ENCODE measurements at places on chromosomes 3 and 15. TPM values are rescaled to one million over a fixed set of nuclear protein-coding genes. Genes with fewer than 3 reads are reported as not detected.
A peak's percentile ranks its signal among the peaks of the same experiment; 100 is the strongest.

- peaks cover 9% of the 10 kb centered on the region for H3K36me3 ChIP-seq
- no peak overlapping the region for H3K4me3 ChIP-seq
- H3K27ac ChIP-seq: no peak overlapping the region
- no peaks in the 10 kb centered on the region for H3K27me3 ChIP-seq
- no peaks in the 10 kb centered on the region for H3K4me1 ChIP-seq
Measured at GRCh38 chr3:158279609-158280008, 169.7 kb downstream of the RSRC1 start.

The RPN1 gene
- 148 TPM for total RNA-seq

- no peak for DNase-seq
- H3K4me1 ChIP-seq: peaks cover 11% of the 10 kb centered on the region
- H3K4me3 ChIP-seq: no peak overlapping the region
- no peaks in the 10 kb centered on the region for H3K27me3 ChIP-seq
Measured at GRCh38 chr3:136255672-136256406, 5.7 kb downstream of the PCCB start.

- H3K36me3 ChIP-seq: no peaks in the 10 kb centered on the region
- H3K4me1 ChIP-seq: peaks cover 18% of the 10 kb centered on the region
- no peak overlapping the region for H3K4me3 ChIP-seq
- no peaks in the 10 kb centered on the region for H3K27me3 ChIP-seq
- DNase-seq: no peak
Measured at GRCh38 chr3:177694951-177695350, 497.7 kb upstream of the TBL1XR1 start.

GRCh38 chr15:31296219-31296645 lies 30.4 kb upstream of the KLF13 start:
- no peak for DNase-seq
- H3K4me1 ChIP-seq: no peaks in the 10 kb centered on the region
- no peaks in the 10 kb centered on the region for H3K36me3 ChIP-seq
- H3K4me3 ChIP-seq: no peak overlapping the region
- no peak overlapping the region for H3K27ac ChIP-seq

GRCh38 chr3:123658118-123658851 lies 73.4 kb upstream of the HACD2 start:
- no peaks in the 10 kb centered on the region for H3K27me3 ChIP-seq
- peaks cover 36% of the 10 kb centered on the region for H3K4me1 ChIP-seq
- no peak for DNase-seq

DNA sequence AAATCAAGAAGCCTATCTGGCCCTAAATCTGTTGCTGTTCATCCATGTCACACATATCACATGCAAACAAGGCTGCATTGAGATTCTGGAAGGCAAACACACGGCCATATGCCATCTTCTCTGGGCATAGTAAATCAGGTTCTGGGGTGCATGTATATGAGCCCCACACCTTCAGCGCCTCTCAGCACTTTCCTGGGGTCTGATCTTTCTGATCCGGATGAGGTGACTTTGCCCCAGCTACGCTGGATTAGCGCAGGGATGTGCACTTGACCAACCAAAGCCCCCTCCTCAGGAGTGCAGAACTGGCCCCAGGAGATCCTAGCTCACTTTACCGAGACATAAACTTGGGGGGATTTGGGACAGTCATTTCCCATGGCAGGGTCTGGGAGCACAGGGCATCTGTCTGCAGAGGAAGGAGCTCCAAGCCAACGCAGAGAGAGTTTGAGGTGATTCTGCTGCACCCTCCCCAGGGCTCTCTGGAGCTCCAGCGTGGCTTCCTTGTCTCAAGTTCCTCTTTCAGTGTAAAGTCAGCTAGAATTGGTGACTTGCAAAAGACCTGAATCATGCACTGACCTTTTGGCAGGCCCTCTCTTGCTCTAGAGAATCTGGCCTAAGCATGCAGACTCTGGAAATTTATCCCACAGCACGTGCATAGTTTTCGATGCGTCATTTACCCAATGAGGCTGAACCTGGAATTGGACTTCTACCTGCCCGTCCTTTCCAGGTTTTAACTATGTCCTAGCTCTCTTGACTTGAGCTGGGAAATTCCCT lies 63.5 kb upstream of the KLF13 start:
- H3K27ac ChIP-seq: no peak overlapping the region
- no peak for DNase-seq
- H3K4me3 ChIP-seq: no peak overlapping the region
- H3K36me3 ChIP-seq: no peaks in the 10 kb centered on the region

The CPNE9 gene
- total RNA-seq: not detected

DNA sequence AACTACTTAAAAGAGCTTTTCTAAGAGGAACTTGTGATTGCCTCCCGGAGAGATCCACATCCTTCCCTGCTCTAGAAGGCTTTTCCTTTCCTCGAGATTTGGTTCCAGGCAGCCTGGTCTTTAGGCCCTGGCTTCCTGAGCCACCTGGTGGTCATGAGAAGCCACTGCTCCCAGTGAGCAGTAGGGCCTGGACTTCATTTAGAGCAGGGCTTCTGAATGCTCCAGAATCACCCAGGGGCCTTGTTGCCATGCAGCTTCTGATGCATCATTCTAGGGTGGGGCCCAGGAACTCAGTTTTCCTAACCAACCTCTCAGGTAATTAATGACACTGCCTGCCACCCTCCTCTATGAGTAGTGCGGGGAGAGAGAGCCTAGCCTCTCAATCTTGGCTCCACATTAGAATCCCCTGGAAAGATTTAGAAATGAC lies 29.6 kb downstream of the PSMD6 start:
- H3K4me1 ChIP-seq: no peaks in the 10 kb centered on the region
- no peak overlapping the region for H3K27ac ChIP-seq
- peak; percentile 59 for DNase-seq
- no peaks in the 10 kb centered on the region for H3K27me3 ChIP-seq
- no peak overlapping the region for H3K4me3 ChIP-seq

The PFN2 gene
- 187 TPM for total RNA-seq

GRCh38 chr3:125231895-125232294 lies 19.3 kb upstream of the SLC12A8 start:
- H3K4me3 ChIP-seq: no peak overlapping the region
- H3K27me3 ChIP-seq: no peaks in the 10 kb centered on the region
- H3K36me3 ChIP-seq: peaks cover 18% of the 10 kb centered on the region
- H3K4me1 ChIP-seq: peaks cover 3% of the 10 kb centered on the region
- no peak for DNase-seq
- no peak overlapping the region for H3K27ac ChIP-seq

DNA sequence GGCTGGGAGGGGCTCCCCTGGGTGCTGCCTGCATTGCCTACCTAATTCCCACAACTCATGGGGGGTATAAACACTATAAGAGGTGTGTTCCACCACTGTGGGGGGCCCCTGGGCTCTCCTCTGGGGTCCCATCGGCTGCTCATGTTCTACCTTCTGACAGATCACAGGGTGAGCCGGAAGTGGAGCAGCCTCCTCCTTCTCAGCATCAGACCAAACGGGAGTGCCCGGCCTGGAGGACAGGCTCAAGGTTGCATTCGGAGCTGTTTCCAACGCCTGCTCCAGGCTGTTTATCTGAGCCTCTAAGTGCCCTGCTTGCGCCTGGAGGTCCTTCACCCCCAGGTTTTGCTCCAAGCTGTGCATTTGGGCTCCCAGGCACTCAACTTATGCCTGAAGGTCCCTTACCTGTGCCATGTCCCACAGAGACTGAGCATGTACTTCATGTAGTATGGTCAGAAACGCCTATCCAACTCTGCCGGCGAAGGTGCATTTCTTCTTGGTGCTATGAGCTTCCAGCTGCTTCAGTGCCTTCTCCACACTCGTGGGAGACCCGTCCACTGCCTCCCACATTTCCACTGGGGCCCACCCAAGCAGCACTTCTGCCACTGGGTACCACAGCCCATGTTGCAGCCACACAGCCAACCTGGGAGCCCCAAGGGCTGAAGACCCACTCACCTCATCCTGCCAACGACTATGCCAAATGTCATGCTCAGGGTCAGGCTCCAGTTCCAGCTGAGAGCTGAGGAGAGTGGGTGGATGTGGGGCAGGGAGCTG lies 232.1 kb downstream of the IGSF11 start:
- no peak overlapping the region for H3K4me3 ChIP-seq
- no peaks in the 10 kb centered on the region for H3K4me1 ChIP-seq
- no peak overlapping the region for H3K27ac ChIP-seq

The ACOX2 gene
- total RNA-seq: 31.0 TPM

The ARPP21 gene
- total RNA-seq: 0.67 TPM

The C3orf80 gene
- not detected for total RNA-seq

The MOBP gene
- total RNA-seq: not detected

GRCh38 chr3:16906682-16907081 lies 21.9 kb downstream of the PLCL2 start:
- no peak for DNase-seq
- H3K27me3 ChIP-seq: peaks cover 14% of the 10 kb centered on the region
- H3K4me1 ChIP-seq: no peaks in the 10 kb centered on the region
- no peak overlapping the region for H3K27ac ChIP-seq

DNA sequence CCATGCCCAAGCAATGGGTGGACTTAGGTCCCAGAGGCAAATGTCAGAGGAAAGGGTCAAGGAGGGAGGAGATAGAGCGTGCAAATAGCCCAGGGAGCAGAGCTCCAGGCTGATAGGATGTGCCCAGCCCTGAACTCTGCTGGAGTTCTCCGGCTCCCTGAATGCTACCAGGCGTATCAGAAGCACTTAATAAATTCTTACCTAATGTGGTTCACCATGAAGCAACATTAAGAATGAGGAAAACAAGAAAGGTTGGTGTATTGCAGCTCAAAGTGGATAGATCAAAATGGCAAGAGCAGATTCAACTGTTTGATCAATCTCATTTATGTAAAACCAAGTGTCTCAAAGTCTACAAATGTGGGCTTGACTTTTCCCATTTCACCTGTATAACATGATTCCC lies 38.3 kb downstream of the PXYLP1 start:
- H3K27me3 ChIP-seq: no peaks in the 10 kb centered on the region
- peaks cover 8% of the 10 kb centered on the region for H3K36me3 ChIP-seq
- DNase-seq: no peak
- peaks cover 5% of the 10 kb centered on the region for H3K4me1 ChIP-seq

DNA sequence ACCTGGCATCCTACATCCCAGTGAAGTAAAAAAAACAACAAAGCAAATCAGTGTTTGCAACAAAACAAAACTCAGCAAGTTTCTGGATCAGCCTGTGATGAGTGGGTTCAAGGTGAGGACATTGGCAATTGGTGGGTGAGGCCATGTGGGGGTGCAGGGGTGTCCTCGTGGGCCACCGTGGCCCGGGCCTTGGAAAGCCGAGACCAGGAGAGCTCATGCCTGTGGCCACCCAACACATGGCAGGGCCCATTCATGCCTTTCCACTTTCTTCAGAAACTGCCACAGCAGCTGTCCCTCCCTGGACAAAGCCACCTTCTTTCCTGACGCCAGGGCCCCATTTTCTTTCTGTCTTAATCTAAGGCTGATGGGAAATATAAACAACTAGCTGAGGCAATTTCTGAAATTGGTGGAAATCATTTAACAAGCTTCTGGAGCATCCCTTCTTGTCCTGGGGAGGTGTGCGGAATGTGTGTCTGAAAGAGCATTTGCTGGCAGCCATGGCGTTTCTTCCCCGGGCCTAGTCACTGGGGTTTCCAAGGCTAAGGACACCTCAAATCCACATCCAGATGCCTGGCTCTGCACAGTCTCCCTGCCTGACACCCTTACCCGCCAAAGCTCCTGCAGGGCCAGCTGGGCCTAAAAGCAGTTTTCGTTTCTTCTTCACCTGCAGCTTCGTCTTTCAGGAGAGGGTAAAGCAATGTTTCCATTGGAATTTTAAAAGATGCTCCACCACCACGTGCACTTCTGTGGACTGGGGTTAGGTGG lies 34.1 kb upstream of the SFMBT1 start:
- no peak overlapping the region for H3K27ac ChIP-seq
- no peaks in the 10 kb centered on the region for H3K36me3 ChIP-seq
- DNase-seq: no peak
- no peaks in the 10 kb centered on the region for H3K27me3 ChIP-seq

The COL7A1 gene
- 15.0 TPM for total RNA-seq
